ENCODE measurements at places on chromosomes 7 and 10.

DNA sequence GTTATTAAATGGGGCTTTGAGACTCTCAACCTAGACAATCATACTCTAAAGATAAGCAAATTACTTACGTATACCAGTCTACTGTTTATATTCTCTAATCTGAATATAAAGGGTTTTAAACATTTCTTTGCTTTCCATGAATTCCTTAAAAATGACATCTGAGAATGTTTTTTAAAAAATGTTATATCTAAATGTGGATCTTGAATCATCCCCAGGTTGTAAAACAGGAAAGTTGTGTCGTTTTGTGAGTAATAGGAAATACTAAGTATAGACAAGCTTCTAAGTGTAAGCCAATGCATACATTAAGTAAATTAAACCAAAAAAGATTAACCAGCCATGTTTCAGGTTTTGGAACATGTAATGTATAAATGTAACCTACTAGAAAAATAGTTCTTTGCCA is 26.8 kb downstream of the ADD3 start:
- no peak for DNase-seq

DNA sequence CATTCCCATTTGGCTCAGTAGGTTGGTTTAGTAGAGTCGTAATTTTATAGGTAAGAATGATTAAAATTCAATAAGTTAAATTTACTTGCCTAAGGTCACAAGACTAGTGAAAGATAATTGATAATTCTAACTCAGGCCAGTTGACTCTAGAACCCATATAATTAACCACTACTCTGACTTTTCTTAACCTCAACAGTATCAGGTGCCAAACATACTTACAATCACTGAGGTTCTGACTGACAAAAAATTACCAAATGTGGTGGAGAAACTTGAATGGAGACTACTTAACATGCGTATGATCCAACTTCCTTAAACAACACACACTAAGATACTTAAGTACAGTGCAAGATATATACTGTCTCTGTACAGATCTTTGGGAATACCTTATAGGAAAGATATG is 667.3 kb upstream of the SORCS1 start:
- DNase-seq, result no peak

GRCh38 chr10:72058989-72059842 is 29.1 kb downstream of the SPOCK2 start:
- DNase-seq, result no peak

DNA sequence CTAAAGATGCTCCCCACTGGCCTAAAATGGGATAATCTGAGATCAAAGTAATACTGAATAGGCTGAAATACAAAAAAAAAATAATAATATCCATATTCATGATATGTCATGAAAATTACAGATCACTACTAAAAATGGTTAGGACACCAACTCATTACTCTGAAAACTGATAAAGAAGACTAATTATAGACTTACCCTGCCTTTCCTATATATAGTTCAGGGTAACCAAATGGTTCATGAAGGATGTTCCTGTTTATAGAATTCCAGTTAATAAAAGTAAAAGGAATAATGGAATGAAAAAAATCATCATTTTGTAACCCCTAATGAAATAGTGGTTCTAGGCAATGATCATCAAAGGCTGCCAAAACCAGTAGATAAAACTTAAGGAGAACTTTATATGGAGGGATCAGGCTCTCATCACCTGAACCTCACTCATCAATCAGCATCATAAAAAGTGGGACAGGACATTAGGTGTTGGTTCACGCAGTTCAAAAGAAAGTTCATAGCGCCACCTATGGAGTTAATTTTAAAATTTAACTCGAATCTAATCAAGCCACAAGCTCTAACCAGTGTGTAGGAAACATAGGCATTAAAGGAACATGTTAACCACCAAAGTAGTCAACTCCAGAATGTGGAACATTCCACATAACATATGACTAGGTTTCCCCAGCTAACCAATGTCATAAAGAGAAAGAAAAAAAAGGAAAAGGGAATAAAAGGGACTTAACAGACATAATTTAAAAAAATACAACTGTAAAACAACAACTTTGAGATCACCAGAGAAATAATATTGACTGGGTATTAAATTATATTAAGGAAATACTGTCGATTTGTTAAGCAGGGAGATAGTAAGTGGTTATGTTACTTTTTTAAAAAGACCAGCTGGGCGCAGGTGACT is 35.7 kb downstream of the P4HA1 start:
- no peak for DNase-seq

Data from HS-5 (cell line).